ENCODE measurements at places on chromosomes 11 and 22.

DNA sequence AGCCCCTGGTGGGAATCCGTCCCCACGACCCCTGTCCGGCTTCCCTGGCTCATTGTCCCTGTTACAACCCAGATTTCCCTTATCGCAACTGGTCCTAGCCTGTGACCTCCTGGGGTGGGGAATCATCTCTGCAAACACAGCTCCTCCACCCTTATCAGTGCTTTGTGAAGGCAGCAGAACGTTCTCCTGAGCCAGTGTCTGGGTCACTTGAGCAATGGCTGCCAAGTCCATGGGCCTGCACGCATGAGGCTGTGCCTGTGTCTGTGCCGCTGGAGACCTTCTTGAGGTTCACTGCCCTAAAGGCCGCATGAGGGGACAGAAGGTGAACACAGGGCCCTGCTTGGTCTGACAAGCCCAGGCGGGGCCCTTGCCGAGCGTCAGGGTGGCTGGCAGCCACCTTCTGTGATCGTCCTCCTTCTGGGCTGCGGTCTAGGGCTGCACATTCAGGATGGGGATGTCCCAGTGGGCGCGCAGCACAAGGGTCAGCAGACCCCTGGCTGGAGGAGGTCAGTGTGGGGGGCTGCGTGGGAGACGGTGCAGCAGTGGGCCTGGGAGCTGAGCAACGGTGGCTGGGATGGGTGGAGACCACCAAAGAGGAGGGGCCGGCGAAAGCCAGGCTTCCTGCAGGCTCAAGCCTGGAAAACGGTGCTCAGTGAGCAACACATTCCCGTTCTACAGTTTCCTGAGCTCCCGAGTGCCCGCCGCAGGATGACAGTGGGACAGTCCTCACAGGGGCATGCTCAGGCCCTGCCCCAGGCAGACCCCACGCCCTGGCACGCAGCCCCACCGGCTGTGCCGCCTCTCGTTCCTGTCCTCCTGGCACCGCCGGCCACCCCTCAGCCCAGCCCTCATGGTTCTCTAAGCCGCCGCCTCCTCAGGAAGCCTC lies 74.1 kb downstream of the CDKN1C start:
- DNase-seq, result no peak

DNA sequence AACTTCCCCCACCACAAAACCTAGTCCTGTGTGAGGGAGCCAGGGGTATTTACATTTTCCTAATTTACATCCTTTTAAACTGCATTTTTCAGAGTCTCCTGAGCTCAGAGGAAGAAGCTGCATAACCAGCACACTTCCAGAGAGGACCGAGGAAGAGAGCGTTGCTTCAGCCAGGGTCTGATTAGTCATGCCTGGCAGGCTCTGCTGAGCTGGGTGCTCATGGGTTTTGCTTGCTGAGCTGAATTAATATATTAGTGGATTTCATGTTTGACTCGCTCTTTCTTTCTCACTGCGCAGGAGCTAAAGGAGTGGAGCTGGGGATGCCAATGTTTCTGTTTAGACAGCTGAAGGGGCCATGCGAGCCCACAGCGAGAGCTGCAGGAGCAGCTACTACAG lies 539.3 kb upstream of the B3GAT1 start:
- DNase-seq, result peak; percentile 29

DNA sequence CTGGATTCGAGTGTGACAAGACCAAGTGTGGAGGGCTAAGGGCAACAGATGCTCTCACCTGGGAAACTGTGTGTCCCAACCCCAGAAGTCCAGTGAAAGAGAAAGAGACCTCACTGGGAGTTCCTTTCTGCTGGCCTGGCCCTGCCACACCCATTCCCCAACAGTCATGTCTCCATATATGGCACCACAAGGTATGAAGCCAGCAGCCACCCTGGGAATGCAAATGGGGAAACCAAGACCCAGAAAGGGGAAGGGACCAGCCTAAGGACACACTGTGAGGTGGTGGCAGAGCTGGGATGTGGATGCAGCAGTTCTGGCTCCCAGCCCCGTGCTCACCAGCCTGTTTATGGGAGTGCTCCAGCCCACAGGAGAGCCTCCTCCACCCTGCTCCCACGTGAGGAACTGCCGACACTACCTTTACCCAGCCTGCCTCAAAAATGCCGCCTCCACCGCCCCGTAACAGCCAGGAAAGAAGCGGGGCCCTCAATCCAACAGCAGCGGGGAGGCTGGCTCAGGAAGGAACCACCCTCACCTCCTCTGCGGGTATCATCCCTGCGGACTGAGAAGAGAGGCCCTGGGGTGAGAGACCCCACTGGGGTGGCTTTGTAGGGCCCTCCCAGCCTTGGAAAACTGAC lies 12.6 kb downstream of the LMO1 start:
- no peak for DNase-seq

DNA sequence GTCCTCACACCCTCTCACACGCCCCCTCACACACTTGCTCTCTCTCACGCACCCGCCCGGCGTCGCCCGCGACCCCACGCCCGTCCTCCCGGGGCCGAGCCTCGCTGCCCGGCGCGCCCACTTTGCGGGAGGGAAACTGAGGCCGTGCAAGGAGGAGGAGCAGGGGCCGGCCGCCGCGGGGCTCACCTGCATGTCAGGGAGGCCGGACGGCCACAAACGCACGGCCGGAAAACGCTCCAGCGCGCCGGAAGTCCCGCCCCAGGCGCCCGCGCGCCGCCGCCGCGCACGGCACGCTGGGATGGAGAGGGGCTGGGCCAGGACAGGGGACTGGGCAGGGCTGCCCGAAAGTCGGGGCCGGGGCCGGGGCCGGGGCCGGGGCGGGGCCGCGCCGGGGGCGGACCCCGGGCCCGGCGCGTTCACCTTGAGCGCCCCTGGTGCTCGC lies at the start of gene CHID1:
Gene CHID1 (minus strand): TSS at position 222 of the 442 bp plus-strand sequence. CDS start 5,994 bp downstream, outside the sequence.
- no peak for DNase-seq

DNA sequence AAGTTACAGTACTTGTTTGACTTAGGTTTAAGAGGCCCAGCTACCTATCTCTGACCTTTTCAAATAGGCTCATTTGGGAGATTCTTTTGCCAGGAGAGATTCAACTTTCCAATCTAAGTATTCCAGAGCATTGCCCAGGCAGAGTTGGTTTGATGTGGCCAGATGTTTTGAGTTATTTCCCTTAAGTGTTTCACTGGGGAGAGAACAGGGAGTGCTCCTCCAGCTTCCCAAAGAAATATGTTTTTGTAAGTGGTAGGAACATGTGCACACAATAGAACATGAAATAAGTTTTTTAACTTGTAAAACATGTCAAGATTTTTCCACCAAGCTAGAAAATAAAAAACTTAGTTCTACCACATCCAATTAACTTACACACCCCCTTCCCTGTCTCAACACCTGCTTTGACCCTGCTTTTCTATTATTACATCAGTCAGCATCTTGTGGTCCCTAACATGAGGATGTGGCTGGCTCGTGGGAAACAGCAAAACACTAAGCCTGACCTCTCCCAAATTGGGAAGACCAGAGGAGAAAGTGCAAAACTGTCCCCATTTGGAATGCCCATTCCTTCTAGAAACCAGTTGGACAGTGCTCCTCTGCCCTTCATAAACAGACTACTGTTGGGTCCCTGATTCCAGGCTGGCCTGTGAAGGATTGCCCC lies 70.4 kb upstream of the RASSF10 start:
- no peak for DNase-seq

GRCh38 chr11:21622566-21622965 lies 570.3 kb upstream of the ANO5 start:
- no peak for DNase-seq

DNA sequence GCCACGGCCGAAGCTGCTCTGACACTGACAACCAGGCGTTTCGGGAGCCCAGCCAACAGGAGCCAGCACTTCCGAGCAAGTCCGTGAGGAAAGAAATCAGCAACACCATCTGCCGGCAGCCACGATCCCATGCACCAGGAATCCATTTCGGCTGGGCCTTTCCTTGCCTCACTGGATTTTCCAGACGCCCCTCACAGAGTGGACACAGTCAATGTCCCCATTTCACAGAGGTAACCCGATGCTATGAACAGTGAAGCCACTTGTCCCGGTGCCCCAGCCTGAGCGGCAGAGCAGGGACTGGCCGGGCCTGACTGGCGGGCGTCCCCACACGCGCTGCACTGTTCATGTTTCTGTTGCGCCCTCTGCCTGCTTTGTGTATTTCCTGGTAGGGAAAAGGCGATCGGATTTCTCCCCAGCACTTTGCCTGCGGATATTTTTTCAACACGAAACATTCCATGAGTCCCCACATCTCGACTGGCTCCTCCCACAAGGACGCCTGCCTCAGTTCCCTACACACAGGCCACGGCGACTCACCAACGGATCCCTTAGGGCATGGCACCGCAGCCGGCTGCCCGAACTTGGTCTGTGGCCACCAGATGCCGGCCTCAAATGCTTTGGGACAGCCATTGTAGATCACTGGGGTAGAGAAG lies 55.3 kb downstream of the TRMU start:
- DNase-seq, result no peak

DNA sequence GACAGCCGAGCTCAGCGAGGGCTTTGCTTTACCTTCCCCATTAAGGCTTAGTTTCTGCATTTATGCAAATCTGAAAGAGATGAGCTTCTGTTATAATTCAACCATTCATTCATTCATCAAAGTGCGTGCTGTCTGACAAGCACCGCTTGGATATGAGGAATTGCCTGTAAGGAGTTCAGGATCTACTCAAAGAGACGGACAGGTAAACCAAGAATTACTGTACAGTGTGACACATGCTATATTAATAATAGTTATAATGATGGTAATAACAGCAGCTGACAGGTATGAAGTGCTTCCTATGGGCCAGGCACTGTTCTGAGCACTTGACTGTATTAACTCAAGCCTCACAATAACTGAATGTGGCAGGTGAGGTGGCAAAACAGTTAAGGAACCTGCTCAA lies 109.9 kb upstream of the TBCEL start:
- DNase-seq, result no peak

GRCh38 chr22:44033694-44034093 lies 9.6 kb downstream of the PARVB start:
- no peak for DNase-seq
